Stimulated activated CD8-positive, alpha-beta memory T cell treated with anti-CD3 and anti-CD28 coated beads, Interleukin-7, amount 100 ng/mL, for 4 hours (primary cell): ENCODE measurements at places on chromosomes 1 and 21.

- no peak for DNase-seq
These were observed 545 bp upstream of the PEF1 start for GRCh38 chr1:31645274-31645568.

GRCh38 chr1:24517898-24518297 lies 15.3 kb downstream of the RCAN3 start:
- no peak for DNase-seq

- no peak for DNase-seq
These were observed 69.5 kb upstream of the DESI2 start for GRCh38 chr1:244583358-244583982.

DNA sequence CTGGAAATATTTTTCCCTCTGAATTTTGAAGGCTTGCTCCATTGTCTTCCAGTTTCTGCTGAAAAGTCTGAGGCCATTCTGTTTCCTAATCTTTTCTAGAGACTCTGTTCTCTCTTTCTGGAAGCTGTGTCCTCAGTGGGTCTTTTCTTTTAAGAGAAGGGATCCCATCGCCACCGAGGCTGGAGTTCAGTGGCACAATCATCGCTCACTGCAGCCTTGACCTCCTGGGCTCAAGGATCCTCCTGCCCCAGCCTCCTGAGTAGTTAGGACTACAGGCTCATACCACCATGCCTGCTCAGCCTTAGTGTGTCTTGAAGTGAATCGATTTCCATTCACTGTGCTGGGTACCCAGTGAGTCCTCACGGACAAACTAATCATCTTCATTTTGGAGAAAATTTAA lies 9.6 kb upstream of the LRP8 start:
- DNase-seq = no peak

GRCh38 chr1:10338047-10338446 lies 60.8 kb upstream of the PGD start:
- DNase-seq = no peak

GRCh38 chr1:161193561-161194235 lies 5.2 kb downstream of the ADAMTS4 start:
- DNase-seq = no peak

DNA sequence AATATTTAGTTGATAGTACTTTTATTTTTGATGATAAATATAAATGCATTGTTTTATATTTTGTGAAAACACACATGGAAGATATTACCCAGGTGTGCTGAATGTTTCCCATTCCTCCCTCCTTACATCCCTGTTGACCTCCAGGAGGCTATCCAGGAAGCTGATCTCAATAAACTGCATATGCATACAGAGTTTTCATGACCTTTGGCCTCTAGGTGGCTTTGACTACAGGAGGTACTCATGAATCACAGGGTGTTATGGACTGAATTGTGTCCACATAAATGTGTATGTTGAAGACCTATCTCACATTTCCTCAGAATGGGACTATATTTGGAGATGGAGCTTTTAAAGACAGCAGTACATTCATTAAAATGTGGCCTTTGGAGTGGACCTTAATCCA lies 914.9 kb upstream of the NCAM2 start:
- no peak for DNase-seq

- DNase-seq = no peak
These were observed 334.2 kb upstream of the SNX7 start for GRCh38 chr1:98327220-98327861.

- no peak for DNase-seq
These were observed 2.9 kb downstream of the ADAMTS1 start for GRCh38 chr21:26842300-26842699.

DNA sequence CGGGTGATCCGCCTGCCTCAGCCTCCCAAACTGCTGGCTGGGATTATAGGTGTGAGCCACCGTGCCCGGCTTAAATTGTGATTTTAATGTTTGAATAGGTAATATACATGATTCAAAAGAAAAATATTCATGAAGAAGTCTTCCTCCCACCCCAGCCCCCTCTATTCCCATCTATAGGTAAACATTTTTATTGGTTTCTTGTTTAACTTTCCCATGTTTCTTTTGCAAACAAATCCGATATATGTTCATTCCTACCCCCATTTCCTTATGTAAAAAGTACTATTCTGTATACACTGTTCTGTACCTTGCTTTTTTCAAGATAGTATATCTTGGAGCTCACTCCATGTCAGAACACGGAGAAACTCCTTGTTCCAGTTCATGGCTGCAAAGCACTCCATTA lies 23.2 kb downstream of the RPS6KA1 start:
- DNase-seq = no peak

DNA sequence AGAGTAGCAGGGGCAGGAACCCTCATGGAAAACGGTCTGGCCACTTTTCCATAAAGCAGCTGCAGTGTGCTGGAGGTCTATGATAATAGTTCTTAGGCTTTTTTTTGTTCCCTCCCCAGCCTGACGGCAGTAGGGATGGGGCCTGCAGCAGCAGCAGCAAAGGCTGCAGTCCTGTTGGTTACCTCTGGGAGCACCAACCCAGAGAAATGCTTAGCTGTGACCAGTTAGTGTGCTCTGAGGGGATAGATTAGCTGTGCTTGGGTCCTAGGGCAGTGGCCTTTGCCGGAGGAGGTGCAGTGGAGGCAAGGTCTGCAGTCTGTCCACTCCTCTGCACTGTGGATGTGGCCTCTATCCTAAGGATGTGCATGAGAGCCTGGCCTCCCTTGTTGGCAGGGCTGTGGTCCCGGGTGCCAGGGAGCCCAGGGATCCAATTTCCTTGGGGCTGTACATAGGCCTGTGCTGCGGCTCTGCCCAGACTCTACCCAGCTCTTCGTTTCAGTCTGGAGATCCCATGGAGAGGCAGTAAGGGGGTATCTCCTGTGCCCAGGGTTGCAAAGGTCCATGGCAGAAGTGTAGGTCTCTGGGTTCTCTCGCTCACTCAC lies 322.7 kb downstream of the PTBP2 start:
- DNase-seq = no peak

DNA sequence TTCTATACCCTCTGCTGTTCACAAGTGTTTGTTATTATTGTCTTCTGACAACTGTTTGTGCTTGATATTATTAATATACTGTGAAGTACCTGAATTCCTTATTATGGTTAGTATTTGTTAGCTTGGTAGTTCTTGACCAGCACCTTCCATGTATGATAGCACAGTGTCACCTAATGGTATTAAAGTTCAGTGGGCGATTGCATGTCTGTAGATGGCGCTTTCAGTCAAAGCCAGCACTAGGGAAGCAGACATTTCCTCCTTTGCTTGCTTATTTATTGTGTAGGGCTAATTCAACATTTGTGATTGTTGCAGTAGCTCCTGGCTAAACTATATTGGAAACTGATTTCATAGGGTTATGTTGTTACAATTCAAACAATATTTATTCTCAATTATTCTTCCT lies 218.0 kb downstream of the ZP4 start:
- DNase-seq = no peak

DNA sequence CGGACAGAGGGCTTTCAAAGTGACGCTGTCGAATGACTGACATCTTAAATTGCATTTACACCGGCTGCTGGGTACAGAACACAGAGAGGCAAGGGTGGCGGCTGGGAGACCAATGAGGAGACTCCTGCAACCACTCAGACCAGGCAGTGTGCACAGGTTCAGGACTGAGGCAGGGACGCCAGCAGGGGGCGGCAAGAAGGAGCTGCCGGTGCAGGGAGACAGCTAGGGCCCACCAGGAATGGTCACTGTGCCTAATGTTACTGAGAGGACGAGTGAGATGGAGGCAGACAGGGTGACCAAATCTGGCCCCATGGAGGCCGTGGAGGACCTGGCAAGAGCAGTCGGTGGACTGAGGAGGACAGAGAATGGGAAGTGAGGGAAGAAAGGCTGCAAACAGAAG lies 23.5 kb downstream of the GLIS1 start:
- no peak for DNase-seq
